ENCODE measurements at places on chromosomes 2 and 18.
A peak's percentile ranks its signal among the peaks of the same experiment; 100 is the strongest.

- DNase-seq = no peak
Observed at GRCh38 chr2:191023235-191023679, 9.3 kb upstream of the STAT1 start.

DNA sequence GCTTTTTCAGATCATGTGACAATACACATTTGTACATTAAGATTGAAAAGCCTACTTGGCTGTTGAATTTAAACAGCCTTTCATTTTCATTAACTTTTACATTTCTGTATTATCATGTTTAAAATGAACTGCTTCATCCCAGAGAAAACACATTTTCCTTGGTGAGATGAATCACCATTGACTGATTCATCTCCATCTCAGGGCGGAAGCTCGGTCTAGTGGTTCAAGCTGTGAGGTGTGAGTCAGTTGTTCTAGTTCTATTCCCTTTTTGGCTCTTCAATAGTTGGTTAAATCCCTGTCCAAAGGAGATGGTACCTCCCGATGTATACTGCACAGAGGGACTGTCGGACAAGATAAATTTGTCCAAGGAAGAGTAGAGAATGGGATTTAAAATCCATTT, 189.7 kb downstream of the ADCYAP1 start:
- no peak for DNase-seq

DNA sequence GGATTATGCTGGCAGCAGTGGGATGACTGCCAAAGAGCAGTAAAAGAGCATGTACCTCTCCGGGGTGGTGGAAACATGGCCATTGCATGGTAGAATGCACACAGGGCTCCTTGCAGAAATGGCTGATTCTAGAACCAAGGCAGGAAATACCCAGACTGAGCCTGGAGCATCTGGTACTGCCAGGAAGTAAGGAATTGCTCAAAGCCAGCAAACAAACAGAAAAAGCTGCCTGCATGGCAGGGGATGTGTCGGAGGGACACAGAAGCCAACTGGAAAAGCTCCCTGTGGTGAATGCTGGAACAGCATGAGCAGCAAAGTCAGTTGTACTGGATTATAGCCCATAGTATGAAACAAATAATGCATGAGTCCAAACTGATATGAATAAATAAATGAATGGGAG, 78.0 kb upstream of the NFATC1 start:
- no peak for DNase-seq

GRCh38 chr2:96095116-96095636, 21.2 kb downstream of the ADRA2B start:
- peak; percentile 15 for DNase-seq

DNA sequence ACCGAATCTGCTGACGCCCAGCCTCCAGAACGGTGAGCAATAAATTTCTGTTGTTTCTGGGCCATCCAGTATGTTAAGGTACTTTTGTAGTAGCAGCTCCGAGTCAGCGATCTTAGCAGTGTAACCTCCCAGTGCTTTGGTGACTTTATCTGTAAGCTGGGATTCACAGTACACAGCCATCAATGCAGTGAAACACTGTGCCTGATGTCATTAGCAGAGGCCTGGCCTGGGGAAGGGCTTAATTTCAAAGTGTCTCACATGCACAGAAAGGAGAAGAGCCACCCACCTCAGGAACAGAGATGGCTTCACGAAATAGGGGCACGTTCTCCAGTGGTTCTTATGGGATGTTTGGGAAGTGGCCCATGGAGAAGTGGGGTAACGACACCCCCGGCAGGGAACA, 281.2 kb downstream of the PHLPP1 start:
- DNase-seq = no peak

DNA sequence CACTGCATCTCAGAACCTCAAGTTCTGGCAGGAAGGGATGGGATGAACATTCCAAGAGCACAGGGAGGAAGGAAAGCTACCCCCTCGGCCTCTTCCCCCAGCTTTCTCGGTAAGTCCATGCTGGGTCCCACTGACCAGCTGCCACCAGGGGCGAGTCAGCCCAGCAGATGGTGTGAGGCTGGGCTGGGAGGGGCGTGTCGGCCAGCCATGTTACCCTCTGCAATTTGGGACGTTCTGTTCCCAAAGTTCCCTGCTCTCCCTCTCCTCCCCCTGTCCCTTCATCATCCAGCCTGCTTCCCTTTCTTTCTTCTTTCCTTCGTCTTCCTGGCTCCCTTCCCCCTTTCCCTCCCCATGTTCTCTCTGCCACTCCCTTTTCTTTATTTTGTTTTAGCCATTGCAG, 74.3 kb upstream of the TNP1 start:
- DNase-seq = no peak

- DNase-seq = no peak
Observed at GRCh38 chr2:234050455-234051135, at the start of gene SPP2. TSS of gene SPP2 (plus strand) at chr2:234050702. CDS start at chr2:234050787, 85 bp downstream.

GRCh38 chr2:97737421-97738178, 24.2 kb downstream of the ZAP70 start:
- no peak for DNase-seq

GRCh38 chr2:20506201-20506685, 59.4 kb downstream of the RHOB start:
- DNase-seq = no peak

- DNase-seq = no peak
Observed at GRCh38 chr2:233256048-233256447, 4.6 kb downstream of the ATG16L1 start.

GRCh38 chr2:168432565-168433186, 23.4 kb upstream of the CERS6 start:
- DNase-seq = no peak

DNA sequence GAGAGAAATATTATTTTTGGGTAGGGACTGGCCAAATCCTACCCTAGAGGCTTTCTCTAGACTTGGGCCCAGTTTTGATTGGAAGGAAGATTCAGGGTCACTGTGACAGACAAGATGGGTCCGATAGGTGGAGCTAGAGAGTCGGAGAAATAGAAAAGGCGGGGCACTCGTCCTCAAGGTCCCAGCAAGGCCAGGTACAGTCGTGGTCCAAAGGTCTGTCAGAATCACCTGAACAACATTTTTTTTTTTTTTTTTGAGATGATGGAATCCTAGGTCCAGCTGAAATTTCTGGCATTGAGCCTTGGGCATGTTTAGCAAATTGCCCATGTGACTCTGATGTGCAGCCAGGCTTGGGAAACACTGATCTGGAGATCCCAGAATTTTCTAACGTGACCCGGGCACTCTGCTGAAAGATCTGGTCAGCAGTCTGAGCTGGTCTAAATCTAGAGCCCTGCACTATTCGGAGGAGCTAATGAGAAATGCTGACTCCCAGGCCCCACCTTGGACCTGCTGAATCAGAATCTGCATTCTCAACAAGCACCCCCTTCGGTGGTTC, 23.0 kb upstream of the NTSR2 start:
- peak; percentile 17 for DNase-seq

GRCh38 chr2:173407176-173407575, 52.5 kb downstream of the CDCA7 start:
- no peak for DNase-seq

- no peak for DNase-seq
Observed at GRCh38 chr2:152466980-152467676, 132.2 kb downstream of the FMNL2 start.

DNA sequence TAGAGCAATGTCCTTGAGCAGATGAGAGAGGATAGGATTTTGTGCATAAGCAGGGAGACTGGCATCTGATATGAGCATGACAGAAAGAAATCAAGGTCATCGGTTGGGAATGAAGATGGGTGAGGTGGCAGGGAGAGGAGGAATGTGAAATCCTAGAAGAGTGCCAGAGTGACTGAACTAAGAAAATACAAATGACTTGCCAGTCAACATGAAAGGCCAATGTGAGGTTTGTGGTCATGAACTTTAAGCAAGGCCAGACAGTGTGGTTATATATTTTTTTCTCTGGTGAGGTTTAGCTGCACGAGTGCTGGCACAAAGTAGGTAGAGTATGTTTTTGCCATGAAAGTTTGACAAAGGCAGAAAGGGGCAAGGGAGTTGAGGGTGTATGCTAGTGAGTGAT, 21.2 kb downstream of the QPCT start:
- no peak for DNase-seq

DNA sequence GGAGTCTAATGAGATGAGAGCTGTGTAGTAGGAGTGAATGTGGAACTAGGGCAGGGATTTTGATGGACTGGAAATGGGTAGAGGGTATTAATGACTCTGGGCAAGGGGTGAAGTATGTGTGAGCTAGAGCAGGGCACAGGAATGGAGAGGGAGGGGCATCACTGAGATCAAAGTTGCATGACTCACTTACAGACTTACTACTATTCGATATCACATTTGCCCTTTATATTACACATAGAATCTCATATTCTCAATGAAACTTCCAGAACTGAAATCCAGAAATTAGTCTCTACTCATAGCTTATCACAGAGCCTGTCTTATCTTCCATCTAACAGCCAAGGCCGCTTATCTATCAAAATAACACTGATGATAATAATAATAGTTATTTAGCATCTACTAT, 20.0 kb upstream of the ITGB6 start:
- DNase-seq = no peak

DNA sequence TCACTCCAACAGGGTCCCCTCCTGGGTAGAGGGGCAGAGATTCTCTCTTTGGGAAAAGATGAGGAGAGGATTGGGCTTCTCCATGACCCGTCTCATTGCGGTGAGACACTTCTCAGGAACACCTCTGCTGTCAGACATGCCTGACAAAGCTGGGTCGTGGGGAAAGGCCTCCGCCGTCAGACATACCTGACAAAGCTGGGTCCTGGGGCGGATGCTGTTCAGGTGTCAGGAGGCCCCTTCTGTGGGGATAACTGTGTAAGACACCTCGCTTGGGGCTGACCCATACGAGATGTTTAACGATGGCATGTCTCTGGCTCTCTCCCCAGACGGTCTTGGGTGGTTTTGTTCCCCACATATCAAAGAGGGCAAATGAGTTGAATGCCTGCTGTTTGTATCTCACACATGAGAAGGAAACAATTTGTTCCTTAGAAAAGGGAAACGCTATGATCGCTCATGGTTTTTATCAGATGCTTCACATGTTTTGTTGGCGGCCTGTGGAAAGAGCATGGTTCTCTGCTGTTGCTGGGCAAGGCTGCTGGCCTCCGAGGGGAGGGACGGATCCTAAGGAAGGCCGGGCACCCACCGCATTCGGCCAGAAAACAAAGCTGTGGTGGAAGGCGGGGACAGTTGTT, 40.8 kb upstream of the PXDN start:
- DNase-seq = no peak

GRCh38 chr2:11056614-11057013, 98.7 kb upstream of the SLC66A3 start:
- DNase-seq = no peak

- DNase-seq = no peak
Observed at GRCh38 chr2:214135966-214136365, 274.9 kb upstream of the VWC2L start.

GRCh38 chr2:231191896-231192872, 6.2 kb upstream of the ARMC9 start:
- peak; percentile 56 for DNase-seq

DNA sequence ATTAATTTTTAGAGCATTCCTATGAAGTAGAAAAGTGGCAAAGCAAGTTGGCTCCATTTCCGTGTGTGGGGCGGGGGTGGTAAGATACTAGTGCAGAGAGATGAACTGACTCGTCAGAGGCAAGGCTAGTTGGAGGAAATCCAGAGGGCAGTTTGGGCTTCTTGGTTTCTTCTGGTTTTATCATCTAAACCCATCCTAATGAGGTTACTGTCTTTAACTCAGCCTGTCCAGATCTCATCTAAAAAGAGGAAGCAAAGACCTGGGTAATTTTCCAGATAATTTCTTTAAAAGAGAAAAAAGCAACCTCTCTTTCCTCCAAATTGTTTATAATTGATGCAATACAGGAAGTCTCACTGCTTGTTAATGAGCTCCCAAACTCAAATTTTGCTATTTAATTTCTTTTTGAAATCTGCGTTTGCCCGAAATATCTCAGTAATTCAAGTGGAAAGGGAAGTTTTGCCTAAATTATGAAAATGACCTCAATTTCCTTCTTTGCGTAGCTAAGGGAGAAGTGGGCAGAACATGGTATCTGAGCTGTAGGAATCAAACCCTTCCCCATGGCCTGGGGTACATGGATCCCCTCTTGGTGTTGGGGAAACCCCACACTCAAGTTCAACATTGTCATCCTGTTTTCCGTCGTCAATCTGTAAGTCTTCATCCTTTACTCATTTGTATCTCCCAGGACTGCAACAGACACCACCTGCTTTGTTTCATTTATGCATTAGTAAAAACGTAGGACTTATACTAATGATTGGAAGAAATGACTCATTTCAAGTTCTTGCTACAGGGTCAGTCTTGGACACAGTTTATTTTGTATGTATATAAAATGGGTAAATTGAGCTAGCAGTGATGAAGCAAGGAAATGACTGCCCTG, 89.1 kb upstream of the KLF7 start:
- DNase-seq = no peak

DNA sequence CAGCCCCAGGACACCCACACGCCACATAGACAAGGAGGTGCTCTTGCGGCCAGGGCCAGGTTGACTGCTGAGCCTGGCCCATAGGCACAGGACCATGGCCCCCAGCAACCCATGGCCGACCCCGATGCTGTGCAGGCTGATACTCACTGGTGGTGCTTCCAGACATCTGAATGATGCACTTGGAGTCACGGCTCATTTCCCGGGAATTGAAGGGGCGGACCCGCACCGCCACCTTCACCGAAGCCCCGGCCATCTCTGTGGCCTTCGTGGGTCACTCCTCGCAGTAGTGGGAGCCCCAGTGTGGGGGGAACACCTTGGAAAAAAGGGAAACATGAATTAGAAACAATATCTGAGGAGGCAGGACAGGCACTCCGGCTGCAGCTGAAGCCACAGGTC, 22.5 kb downstream of the KIF1A start:
- no peak for DNase-seq

DNA sequence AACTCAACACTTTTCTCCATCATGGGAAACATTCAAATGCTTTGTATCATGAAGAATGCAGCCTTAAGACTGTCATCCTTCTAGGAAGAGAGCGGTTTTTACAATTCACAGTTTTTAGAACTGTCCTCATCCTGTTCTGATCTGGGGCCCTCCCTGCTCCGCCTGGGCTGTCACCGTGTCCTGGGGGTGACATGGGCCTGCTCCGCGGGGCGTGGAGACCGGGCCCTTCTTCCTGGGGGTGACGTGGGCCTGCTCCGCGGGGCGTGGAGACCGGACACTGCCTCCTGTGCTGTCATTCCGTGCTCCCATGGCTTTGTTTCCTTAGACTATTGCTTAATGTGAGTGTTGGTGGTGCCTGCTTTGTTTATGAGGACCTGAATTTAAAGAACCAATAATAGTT, 122.8 kb downstream of the TMEM18 start:
- DNase-seq = no peak

- DNase-seq = no peak
Observed at GRCh38 chr2:145765874-145766273, 1246.0 kb upstream of the ZEB2 start.
